ENCODE measurements at places on chromosomes 7 and 10.

- DNase-seq: no peak
These were observed 267.9 kb upstream of the NPSR1 start for GRCh38 chr7:34390103-34390502.

GRCh38 chr7:77667459-77668086 is 28.7 kb upstream of the RSBN1L start:
- no peak for DNase-seq

DNA sequence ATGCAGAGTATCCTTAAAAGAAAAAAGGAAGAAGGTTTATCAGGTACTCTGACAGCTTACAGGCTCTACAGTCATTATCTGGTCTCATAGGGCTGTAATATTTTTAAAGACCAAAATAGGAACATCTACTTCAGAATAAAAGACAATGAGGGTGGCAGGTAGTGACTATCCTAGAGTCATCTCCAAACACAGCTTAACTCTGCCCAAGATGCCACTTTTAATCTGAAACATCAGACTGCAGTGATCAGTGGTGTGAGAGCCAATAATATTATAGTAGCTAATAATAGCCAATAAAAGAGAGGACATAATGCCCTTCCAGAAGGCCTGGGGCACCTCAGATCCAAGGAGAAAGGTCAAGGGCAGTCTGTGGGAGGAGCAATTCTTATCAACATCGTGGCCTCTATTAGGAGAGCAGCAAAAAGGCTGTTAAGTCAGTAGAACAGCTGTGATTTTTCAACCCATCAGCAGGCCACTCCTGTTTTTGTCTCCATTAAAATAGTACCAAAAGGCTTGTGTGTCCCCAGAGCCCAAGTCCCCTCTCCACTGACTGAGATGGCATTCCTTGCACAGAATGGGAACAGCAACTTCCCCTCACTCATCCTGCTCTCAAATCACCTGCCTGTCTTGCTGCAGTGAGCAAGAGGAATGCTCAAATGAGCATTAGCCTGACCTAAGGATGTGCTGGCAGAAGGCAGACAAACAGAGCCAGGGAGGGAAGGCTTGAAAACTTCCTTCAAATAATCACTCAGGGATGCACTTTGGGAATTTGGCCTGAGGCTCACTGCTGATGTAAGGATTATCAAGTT is 20.7 kb upstream of the SPOCK2 start:
- no peak for DNase-seq

GRCh38 chr10:3159152-3159551 is 13.4 kb downstream of the PITRM1 start:
- no peak for DNase-seq

DNA sequence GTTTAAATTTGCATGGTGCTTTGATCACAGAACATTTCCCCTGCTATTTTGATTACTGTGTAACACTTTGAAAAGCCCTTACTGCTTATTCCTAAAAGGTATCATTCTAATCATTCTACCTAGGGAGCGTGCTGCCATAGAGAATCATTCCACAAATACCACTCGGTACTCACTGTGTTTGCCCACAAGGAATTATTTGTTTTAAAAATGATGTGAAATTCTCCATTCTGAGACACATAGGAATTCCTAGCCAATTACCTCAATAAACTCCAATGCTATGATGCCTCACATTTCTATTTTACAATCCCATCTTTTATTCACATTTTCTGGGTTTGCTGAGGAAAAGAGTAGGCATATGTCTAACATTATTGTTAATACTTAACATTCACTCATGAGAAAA is 16.2 kb upstream of the TES start:
- no peak for DNase-seq

GRCh38 chr7:102467581-102468477 is 3.0 kb downstream of the LRWD1 start:
- no peak for DNase-seq

DNA sequence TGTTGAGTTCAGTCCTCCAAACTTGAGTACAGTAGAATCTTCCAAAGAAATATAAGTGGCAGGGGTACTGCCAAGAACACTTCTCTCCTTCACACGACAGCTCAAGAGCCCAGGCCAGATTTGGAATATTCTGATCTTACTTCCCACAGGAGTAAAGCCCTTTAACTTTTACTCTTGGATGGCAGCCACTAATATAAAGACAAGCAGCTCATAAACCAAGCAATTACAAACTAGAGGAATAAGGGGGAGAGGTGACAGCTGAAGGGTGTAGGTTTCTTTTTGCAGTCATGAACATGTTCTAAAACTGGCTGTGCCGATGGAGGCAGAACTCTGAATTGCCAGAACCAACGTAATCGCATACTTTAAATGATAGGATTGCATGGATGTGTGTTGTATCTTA is 74.8 kb downstream of the SVIL start:
- no peak for DNase-seq

DNA sequence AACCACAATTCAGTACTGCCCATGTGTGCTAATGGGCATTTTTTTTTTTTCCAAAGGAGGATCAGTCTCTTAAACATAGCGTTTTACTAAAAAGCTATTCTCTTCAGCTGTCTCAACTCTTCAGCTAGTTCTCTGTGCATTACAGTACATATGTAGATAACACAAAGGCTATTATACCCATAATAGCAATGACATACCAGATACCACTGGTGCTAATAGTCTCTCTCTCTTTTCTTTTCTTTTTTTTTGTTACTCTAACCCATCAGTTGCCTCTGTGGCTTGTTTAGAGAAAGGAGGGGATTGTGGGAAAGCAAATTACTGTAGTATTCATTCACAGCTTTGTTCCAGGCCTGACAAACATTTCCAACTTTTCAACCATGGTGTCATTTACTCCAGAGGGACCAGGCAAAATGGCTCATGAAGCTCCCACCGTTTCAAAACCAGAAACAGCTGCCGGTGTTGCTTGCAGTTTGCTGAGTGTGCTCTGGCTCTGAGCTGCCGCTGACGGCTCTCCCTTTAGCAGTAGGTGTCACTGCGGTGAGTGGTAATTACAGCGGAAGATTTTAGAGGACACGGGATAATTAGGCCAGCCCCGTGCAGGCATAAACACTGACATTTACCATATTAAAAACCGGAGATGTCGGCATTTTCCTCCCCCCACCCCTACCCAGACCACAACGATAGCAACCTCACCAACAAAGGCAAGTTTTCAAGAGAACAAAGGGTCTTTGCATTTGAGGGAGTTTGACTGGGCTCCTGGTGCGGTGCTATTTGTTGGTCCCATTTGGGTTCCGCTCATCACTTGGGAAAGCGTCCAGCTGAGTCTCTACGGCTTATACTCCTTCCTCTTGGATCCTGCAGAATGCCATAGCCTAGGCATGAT is 1005.5 kb downstream of the KCNMA1 start:
- no peak for DNase-seq

DNA sequence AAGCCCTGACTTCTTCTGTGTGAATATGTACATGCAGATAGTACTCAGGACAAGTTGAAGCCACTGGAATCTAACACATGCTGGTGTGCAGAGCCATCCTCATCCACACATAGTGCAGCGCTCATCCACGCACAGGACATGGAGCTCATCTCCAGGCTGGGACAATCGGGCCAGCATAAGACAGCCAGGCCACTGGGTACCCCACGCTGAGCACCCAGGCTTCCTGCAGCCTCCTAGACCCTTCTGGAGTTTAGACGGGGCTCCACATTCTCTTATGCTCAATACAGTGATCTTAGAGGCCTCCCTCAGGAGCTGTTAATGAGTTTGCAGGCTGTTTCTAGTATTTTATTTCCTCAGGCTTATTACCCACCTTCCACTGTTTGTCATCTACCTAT is 238.9 kb downstream of the TNS3 start:
- DNase-seq: no peak

DNA sequence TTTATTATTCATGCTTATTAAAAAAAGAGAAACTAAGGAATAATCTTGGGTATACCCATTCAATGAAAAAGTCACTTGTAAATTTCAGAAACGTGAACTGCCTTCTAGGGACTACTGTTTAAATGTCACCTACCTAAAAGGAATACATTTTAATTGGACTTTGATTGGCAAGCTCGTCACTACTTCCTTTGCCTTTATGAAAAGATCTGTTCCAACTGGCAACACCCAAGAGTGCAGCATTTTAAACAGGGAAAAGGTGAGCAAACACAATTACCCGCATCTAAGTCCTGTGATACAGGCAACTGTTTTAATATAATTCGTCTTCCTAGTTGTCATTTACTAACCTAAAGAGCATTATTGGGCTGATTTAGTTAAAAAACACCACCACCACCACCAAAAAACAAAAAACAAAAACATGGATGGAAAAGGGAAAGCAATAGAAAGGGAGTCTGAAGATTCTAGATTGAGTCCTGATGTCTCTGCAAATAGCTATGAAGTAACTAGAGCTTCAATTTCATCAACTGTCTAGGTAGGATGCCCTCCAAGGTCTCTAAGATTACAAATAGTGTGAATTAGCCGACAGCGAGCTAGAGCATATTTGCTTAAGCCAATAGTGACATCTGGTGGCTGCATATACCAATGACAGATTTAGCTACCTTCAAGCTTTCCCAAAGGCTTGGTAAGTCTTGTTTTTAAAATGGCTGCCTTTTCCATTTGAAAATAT is 33.8 kb upstream of the ICA1 start:
- peak; percentile 43 for DNase-seq

- DNase-seq: no peak
These were observed 2.6 kb upstream of the MYPN start for GRCh38 chr10:68106656-68107055.

DNA sequence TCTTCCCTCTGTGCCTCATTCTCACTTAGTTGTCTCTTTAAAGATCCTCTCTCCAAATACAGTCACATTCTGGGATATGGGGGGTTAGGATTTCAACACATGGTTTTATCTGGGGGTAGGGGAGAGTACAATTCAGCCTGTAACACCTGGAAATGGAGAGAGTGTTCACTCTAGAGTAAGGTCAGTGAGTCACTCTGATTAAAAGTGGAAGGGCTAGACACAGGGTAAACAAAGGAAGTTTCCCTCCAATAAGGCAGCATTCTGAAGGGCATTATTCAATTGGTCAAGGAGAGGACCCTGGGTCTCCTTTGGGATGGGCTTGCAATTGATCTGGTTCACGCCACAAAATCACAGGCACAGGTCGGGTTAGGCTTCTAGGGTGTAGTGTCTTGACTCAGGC is 232.8 kb upstream of the NPSR1 start:
- no peak for DNase-seq

- no peak for DNase-seq
These were observed 123.3 kb downstream of the TRRAP start for GRCh38 chr7:99001482-99002147.

GRCh38 chr10:63940277-63940922 is 419.2 kb downstream of the REEP3 start:
- no peak for DNase-seq

- DNase-seq: no peak
These were observed 15.8 kb downstream of the MACC1 start for GRCh38 chr7:20201380-20201779.

DNA sequence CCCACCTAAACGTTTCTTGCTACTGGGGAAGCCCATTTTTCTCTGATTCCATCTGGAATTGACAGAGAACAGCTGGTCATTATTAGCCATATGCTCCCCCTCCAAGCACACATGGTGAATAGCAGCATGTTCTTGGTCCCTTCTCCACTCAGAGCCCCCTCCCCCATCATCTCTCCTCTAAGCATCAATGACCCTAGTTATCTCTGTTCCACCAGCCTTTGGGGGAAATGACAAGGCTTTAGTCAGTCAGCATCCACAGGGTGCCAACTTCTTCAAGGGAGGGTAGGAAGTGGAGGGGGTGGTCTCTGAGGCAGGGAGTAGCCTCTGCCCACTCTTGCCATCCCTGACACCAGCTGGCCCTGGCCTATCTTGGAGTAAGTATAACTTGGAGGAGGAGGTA is 163.1 kb downstream of the UBE2H start:
- no peak for DNase-seq

- no peak for DNase-seq
These were observed 71.7 kb downstream of the SH3PXD2A start for GRCh38 chr10:103783681-103784080.

GRCh38 chr7:122679813-122680212 is 19.1 kb downstream of the RNF133 start:
- no peak for DNase-seq
